MCF 10A (cell line): ENCODE measurements at places on chromosomes 1 and 21. TPM values are rescaled to one million over a fixed set of nuclear protein-coding genes. Genes with fewer than 3 reads are reported as not detected.
A peak's percentile ranks its signal among the peaks of the same experiment; 100 is the strongest.

AMIGO1 gene
- 0.21 and 0.29 TPM in 2 replicates for total RNA-seq

DPYD gene
- 37.4 and 48.2 TPM in 2 replicates for total RNA-seq

SEC16B gene
- not detected in 2 replicates for total RNA-seq

ANKRD34A gene
- 2.6 and 3.1 TPM in 2 replicates for total RNA-seq

LIN9 gene
- 10.3 and 10.4 TPM in 2 replicates for total RNA-seq

DNA sequence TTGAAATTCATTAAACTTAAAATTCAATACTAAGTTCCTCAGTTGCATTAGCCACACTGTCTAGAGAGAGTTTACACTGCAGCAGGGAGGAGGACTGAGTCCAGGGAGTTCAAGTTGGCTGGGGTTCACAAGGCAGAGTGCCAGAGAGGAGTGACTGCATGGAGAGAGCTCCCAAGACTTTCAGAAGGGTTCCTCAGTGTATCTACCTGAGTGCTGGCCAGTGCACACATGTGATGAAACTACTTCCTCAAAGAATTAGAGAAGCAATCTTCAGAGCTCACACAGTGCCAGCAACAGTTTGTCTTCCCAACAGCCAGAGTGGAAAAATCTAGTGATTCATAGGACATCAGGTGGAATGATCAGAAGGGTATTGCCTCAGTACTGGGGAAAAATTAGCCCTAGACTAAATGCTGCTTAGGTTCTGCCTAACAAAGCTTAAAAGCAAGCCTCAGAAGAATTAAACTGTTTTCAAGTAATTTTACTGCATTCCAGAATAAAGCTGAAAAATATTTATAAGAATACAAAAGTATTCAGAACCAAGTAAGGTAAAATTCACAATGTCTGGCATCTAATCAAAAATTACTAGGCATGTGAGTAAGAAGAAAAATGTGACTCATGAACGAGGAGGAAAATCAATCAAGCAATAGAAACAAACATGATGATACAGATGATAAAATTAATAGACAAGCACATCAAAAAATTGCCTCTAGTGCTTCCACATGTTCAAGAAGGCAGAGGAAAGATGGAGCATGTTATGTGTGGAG is 10.4 kb upstream of the WNT3A start:
- H3K27me3 ChIP-seq, result no peaks in the 10 kb centered on the region
- H3K36me3 ChIP-seq, result no peaks in the 10 kb centered on the region
- H3K4me3 ChIP-seq, result no peak overlapping the region
- DNase-seq, result peak; percentile 91
- no peak overlapping the region for H3K27ac ChIP-seq

- DNase-seq, result no peak
- peaks cover 7% of the 10 kb centered on the region for H3K36me3 ChIP-seq
- no peak overlapping the region for H3K4me3 ChIP-seq
- no peak overlapping the region for H3K27ac ChIP-seq
- H3K27me3 ChIP-seq, result no peaks in the 10 kb centered on the region
Measured at GRCh38 chr21:45510466-45510955, 31.7 kb downstream of the SLC19A1 start.

- no peak overlapping the region for H3K4me3 ChIP-seq
- peaks cover 23% of the 10 kb centered on the region for H3K4me1 ChIP-seq
- H3K36me3 ChIP-seq, result peaks cover 10% of the 10 kb centered on the region
- H3K27ac ChIP-seq, result no peak overlapping the region
Measured at GRCh38 chr1:24754229-24754628, 9.0 kb downstream of the CLIC4 start.

DNA sequence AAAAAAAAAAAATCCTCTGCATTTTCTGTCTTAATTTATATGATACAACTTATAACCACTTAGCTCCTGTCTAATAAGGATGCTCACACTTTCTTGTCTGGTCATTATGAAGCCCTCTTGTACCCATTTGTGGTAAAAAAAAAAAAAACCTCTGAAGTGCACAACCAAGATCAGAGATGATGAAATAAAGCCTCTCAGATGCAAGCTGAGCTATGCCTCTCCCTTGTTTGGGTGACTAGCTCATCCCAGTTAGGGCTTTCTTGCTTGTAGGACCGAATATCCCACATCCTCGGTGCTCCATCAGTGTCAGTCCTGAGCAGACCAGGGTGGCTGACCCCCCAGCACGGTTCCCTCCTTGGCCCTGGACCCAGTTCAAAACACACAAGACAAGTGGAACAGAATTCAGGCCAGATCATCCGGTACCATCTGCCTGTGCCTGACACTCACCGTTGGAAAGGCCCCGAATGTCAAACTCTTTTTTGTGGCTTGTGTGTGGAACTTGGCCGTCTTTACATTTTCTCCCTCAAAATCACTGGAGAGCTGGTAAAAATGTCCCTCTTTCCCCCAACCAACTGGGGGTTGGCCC is 6.3 kb upstream of the SELENON start:
- no peaks in the 10 kb centered on the region for H3K27me3 ChIP-seq
- no peak for DNase-seq
- no peaks in the 10 kb centered on the region for H3K36me3 ChIP-seq

GRCh38 chr1:89005286-89006151 is 13.1 kb upstream of the KYAT3 start:
- no peak overlapping the region for H3K27ac ChIP-seq
- no peak overlapping the region for H3K4me3 ChIP-seq
- H3K36me3 ChIP-seq, result peaks cover 42% of the 10 kb centered on the region
- H3K27me3 ChIP-seq, result no peaks in the 10 kb centered on the region
- H3K4me1 ChIP-seq, result no peaks in the 10 kb centered on the region

DNA sequence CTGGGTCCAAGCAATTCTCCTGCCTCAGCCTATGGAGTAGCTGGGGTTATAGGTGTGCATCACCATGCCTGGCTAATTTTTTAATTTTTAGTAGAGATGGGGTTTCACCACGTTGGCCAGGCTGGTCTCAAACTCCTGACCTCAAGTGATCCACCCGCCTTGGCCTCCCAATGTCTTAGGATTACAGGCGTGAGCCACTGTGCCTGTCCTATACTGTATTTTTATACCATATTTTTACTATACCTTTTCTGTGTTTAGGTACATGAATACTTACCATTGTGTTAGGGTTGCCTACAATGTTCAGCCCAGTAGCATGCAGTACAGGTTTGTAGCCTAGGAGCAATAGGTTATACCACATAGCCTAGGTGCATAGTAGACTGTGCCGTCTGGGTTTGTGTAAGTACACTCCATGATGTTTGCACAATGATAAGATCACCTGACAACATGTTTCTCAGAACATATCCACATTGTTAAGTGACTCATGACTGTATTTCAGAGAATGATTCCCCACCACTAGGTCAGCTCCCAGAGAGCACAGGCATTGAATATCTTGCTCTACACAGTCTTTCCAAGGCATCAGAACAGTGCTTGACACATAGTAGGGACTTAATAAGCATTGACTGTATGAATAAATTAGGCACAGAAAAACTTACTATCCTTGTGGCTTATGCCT is 6.0 kb upstream of the CITED4 start:
- no peak overlapping the region for H3K4me3 ChIP-seq
- peaks cover 6% of the 10 kb centered on the region for H3K36me3 ChIP-seq

DNA sequence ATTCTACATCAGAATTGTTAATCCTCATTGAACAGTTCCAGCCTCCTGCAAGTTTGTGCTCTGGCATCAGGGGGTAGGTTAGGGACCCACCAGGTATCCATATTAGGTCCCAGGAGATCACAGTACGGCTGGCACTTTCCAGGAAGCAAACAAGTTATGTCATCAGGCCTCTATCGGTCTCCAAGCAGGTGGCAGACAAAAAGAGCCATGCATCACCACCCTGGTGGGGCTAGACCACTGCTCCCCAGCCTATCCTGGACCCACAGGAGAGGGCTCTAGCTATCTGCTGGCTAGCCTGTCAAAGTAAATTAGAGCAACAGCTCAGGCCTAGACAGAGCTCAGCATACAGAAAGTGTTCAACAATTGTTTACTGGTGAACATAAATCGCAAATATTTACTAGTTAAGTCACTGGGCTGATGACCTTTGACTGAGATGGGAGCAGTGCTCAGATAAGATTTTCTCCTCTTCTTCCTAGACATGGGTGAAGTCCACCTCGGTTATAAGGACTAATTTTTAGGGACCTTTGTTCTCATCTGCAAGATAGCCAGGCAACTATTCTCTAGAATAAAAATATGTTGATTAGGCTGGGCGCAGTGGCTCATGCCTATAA is 6.4 kb downstream of the NUAK2 start:
- H3K4me1 ChIP-seq, result peaks cover 45% of the 10 kb centered on the region
- peak overlapping the region; percentile 33 for H3K27ac ChIP-seq
- no peak overlapping the region for H3K4me3 ChIP-seq
- H3K36me3 ChIP-seq, result peaks cover 16% of the 10 kb centered on the region
- H3K27me3 ChIP-seq, result no peaks in the 10 kb centered on the region

DNA sequence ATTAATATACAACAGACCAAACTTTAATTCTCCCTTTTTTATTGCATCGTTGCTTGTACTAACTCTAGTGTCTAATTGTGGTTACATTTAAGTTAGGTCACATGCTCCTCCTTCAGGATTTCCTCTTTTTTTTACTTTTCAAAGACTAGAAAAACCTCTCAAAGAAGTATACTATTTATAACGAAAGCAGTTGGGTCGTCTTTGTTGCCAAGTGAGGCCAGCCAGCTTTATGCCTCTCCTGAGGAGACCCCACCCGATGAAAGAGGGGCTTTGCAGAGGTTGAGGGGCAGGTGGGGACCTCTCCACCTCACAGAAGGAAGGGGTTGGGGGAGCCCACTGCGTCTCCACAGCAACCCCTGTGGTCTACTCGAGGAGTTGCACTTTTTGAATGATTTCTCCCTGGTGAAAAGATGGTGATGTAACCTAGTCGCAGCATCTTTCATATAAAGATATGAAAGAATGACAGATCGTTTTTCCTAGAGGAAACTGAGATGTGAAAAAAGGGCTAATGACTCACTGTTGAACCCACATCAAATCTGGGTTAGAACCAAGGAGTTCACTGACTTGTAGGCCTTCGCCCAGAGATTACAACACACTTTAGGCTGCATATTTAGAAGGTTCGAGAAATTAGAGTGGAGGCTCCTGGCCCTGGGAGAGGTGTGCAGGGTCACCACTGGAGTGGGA is 6.4 kb downstream of the TGFB2 start:
- peak; percentile 70 for DNase-seq
- peaks cover 50% of the 10 kb centered on the region for H3K4me1 ChIP-seq
- H3K27ac ChIP-seq, result peak overlapping the region; percentile 1
- H3K4me3 ChIP-seq, result no peak overlapping the region
- H3K27me3 ChIP-seq, result no peaks in the 10 kb centered on the region

GRCh38 chr1:209937996-209938959 is at the start of gene SYT14:
Gene SYT14, plus strand, starts transcription at chr1:209938217. Its CDS starts 48 bp downstream, at chr1:209938265.
- H3K27ac ChIP-seq, result no peak within 1 kb of the TSS
- peak within 1 kb of the TSS; percentile 68 for H3K4me3 ChIP-seq
- H3K27me3 ChIP-seq, result peaks cover 5% of the 10 kb centered on the region
- H3K36me3 ChIP-seq, result no peaks in the 10 kb centered on the region
- peaks cover 7% of the 10 kb centered on the region for H3K4me1 ChIP-seq

DNA sequence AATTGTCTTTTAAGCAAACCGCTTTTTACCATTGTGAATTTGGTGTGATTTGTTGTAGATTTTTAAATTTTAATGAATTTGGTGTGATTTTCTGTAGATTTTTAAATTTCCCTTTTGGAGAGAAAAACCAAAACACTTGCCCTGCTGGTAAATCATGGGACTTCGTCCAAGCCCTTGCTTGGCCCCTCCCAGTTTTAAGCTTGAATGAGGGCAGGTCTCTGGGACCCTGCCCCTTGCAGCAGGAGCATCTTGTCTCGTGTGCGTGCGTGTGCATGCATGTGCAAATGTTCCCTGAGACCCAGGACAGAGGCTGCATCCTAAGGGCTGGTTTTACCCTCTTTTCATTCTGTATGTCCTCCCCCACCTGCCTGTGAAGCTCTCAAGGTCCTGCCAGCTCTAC is 248.6 kb downstream of the GREM2 start:
- H3K27me3 ChIP-seq, result no peaks in the 10 kb centered on the region
- no peak overlapping the region for H3K4me3 ChIP-seq
- no peaks in the 10 kb centered on the region for H3K4me1 ChIP-seq
- H3K36me3 ChIP-seq, result no peaks in the 10 kb centered on the region

- no peaks in the 10 kb centered on the region for H3K27me3 ChIP-seq
- no peak overlapping the region for H3K27ac ChIP-seq
- peaks cover 26% of the 10 kb centered on the region for H3K4me1 ChIP-seq
- DNase-seq, result no peak
- H3K36me3 ChIP-seq, result peaks cover 5% of the 10 kb centered on the region
Measured at GRCh38 chr1:174965362-174966007, 34.3 kb upstream of the CACYBP start.

GRCh38 chr1:214516434-214517326 is 34.7 kb downstream of the PTPN14 start:
- DNase-seq, result no peak
- no peaks in the 10 kb centered on the region for H3K27me3 ChIP-seq
- peaks cover 34% of the 10 kb centered on the region for H3K36me3 ChIP-seq
- peak overlapping the region; percentile 38 for H3K4me3 ChIP-seq
- peaks cover 87% of the 10 kb centered on the region for H3K4me1 ChIP-seq
- peak overlapping the region; percentile 78 for H3K27ac ChIP-seq

DNA sequence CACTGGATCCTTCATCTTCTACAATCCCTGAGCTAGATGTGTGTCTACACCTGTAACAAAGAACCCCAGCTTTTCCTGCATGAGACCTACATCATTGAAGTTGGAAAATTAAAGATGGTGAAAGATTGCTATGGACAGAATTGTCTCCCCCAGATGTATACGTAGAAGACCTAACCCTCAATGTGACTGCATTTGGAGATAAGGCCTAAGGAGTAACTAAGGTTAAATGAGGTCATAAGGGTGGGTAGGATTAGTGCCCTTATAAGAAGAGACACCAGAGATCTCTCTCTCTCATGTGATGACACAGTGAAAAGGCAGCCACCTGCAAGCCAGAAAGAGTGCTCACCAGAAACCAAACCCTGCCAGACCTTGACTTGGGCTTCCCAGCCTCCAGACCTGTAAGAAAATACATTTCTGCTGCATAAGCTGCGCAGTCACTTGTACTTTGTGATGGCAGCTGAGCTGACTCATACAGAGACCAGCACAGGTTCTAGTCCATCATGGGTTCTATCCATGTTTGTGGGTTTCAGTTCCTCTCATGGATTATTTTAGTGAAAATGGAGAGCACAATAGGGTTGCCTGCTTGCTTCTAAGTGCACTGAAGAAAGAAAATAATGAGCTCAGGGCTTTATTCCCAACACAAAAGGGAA is 180.8 kb downstream of the TPR start:
- no peak overlapping the region for H3K4me3 ChIP-seq
- DNase-seq, result no peak
- H3K27ac ChIP-seq, result no peak overlapping the region
- H3K27me3 ChIP-seq, result no peaks in the 10 kb centered on the region

DNA sequence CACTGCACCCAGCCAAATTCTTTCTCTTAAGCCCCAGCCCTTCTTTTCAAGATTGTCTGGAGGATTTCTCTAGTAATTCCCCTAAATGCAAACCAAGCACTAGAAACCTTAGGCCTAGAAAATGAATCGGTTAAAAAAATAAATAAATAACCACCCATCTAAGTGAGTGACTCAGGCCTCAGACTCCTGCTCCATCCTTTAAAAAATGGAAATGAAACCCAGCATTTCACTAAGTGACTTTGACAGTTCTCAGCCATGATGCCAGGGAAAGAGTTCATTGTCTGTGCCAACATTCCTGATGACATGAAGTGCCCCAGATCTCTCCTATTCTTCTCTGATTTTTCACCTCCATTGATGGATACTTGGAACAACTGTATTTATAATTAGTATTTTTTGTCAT is 415.2 kb upstream of the DAB1 start:
- H3K27ac ChIP-seq, result no peak overlapping the region
- no peak overlapping the region for H3K4me3 ChIP-seq
- H3K36me3 ChIP-seq, result no peaks in the 10 kb centered on the region
- H3K27me3 ChIP-seq, result no peaks in the 10 kb centered on the region
- DNase-seq, result no peak

GRCh38 chr1:217402301-217402700 is 228.6 kb downstream of the GPATCH2 start:
- H3K4me1 ChIP-seq, result no peaks in the 10 kb centered on the region
- H3K27ac ChIP-seq, result no peak overlapping the region
- DNase-seq, result no peak
- H3K4me3 ChIP-seq, result no peak overlapping the region
- H3K27me3 ChIP-seq, result no peaks in the 10 kb centered on the region
